ENCODE measurements at places on chromosomes 6 and 20.
A peak's percentile ranks its signal among the peaks of the same experiment; 100 is the strongest.

DNA sequence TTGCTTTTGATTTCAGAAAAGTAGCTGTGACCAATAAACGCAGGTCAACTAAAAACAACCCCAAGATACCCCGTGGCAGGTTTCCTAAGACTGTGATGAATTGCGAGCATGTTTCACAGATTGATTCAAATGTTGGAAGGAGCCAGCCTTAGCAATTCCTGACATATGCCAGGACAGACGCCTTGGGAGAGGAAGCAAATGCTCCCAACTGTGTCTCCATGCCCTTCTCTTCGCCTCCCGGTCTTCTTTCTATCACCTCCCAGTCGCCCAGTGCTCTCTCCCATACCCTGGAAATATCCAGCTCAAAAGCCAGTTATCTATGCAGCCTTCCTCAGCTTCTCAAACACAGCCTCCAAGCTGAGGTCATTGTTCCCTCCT is 32.0 kb downstream of the KIAA0319 start:
- no peak for DNase-seq

DNA sequence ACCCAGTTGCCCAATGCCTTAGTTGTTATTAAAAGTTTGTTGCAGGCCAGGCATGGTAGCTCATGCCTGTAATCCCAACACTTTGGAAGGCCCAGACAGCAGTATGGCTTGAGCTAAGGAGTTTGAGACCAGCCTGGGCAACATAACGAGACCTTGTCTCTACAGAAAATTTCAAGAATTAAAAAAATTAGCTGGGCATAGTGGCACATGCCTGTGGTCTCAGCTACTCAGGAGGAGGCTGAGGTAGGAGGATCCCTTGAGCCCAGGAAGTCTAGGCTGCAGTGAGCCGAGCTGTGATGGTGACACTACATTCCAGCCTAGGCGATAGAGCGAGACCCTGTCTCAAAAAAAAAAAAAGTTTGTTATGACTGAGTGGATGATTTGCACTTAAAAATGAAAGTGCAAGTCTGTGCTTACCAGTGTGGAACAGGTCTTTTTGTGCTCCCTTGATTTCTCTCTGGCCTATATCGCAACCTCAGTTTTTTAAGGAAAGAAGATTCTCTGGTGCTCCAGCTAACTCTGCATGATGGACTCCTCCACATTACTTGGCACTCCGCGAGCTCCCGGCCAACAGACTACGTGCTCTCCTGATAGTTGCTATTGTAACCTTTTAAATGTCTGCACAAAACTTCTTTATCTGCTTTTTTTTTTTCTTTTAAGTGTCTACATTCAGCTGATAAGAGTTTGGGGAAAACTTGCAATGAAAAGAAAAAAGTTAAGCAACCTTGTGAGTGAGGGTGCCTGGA is 22.1 kb downstream of the ZKSCAN3 start:
- no peak for DNase-seq

DNA sequence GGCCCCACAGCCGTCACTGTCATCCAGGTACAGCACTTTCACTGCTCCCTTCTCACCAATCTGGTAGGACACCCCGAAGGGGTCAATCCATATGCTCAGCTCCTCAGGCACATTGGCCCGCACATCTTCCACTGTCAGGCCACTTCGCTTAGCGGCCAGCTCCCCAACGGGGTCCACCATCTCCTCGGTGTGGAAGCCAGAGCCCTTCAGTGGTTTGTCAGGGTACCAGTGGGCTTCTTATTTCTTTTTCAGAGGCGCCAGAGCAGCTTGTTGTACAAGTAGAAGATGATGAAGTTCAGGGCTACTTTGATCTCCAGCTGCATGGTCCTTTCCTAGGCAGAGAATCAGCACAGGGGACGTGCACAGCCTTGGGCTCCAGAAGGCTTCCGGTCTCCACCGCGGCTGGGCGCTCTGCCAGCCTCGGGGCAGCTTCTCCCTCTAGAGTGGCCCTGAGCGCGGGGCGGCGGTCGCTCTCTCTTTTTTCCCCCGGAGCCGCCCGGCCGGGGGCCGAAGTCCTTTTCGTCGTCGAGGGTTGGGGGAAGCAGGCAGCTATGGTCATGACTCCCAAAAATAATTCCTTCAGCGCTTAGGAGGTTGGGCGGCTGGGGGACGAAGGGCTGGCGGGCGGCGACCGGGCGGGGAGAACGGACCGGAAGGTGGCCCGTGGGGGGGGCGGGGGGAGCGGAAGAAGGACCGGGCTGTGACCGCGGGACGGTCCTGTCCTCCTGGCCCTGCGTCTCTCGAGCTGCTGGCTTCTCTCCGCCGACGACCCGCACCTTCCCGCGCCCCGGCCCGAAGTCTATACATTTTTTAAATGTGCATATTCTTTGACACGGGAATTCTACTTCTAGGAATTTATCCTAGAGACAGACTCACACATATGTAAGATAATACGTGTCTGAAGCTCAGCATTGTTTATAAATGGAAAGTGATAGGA is 6.5 kb upstream of the ZSCAN9 start:
- DNase-seq, result no peak

DNA sequence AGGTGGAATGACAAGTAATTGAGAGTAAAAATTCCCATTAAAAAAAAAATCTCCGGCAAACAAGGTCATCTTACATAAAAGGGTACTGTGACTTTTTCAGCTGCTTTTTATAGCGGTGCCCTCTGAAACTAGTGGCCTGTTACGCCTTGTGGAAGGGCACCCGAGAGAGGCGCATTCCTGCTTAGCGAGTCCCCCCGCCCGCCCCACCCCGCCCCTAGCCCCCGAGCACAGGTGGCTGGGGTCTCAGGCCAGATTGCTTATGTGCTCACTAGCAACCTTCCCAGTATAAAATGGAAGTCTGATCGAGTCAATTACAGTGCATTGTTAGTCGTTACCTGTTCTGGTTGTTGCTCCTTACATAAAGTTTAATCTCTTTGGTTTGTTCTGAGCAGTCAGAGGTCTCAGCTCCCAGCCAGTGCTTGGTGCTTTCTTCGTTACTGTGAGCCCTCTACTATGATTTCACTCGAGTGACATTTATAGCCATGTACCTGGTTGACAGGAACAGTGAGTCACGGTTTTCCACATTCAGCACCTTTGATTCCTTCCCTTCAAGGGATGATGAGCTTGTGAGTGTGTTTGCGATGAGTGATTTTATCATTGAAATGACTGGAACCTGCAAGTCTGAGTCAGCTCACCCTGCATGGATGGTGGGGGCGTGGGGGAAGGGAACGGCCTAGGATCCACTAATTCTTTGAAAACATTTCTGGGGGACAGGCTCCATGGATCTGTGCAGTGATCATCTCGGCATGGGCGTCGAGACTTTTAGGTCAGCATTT is 47.6 kb downstream of the ZDHHC14 start:
- DNase-seq, result peak; percentile 36

- no peak for DNase-seq
Observed at GRCh38 chr20:24797745-24798655, 151.1 kb upstream of the CST7 start.

GRCh38 chr20:63058696-63059335 is 52.1 kb upstream of the BHLHE23 start:
- no peak for DNase-seq

DNA sequence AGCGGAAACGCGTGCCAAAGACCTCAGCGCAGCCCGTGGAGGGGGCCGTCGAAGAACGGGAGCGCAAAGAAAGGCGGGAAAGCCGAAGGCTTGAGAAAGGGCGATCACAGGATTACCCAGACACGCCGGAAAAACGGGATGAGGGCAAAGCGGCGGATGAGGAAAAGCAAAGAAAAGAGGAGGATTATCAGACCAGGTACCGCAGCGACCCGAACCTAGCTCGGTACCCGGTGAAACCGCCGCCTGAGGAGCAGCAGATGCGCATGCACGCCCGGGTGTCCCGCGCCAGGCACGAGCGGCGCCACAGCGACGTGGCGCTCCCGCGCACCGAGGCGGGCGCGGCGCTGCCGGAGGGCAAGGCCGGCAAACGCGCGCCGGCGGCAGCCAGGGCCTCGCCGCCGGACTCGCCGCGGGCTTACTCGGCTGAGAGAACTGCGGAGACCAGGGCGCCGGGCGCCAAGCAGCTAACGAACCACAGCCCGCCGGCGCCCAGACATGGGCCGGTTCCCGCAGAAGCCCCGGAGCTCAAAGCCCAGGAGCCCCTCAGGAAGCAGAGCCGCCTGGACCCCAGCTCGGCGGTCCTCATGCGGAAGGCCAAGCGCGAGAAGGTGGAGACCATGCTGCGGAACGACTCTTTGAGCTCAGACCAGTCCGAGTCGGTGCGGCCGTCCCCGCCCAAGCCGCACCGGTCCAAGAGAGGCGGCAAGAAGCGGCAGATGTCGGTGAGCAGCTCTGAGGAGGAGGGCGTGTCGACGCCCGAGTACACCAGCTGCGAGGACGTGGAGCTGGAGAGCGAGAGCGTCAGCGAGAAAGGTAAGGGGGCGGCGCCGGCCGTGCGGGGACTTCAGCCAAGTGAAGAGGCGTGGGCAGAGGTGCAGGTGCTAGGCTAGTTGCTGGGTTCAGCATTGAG is 296.2 kb downstream of the RIMS1 start:
- DNase-seq, result no peak

Measured in stimulated activated CD4-positive, alpha-beta T cell treated with anti-CD3 and anti-CD28 coated beads, TNF-alpha, amount 100 ng/mL, for 4 hours (primary cell).